NCI-H1417 treated with DMSO at 0.1 percent for 48 hours (cell line): ENCODE measurements at places on chromosomes 12 and 14.

DNA sequence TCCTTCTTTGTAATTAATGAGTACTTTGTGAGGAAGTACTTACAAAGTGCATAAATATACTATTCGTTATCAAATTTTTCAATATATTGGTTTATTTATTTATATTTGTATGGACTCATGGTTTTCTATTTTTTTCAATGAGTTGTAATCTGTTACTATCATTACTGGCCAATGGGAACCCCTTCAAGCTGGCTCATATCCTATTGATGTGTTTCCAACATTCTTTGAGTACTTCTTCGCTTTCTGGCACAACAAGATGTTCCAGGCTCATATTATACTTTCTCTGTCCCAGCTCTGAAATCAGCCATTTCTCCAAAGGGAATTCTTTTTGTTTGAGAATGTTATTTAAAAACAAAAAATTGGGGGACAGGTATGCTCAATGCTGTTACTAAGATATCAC lies 17.5 kb downstream of the YBX3 start:
- DNase-seq, result no peak

DNA sequence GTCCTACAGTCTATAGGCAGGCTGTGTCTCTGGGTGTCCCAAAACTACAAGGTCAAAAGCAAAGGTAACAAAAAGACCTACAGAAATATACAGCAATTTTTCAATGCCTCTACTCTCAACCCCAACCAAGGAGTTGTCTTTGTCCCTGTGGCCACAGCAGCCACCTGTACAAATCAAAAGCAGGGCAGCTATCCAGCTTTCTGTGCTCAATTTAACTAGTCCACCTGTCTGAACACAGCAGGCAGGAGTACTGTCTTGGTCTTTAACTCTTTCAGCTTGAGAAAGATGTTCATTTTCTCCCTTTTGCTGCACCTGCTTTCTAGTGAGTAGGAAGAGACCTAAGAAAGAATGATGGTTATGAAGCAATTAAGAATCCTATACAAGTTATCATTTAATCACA lies 19.7 kb downstream of the GDF11 start:
- no peak for DNase-seq

GRCh38 chr14:40053416-40053815 lies 621.2 kb upstream of the FBXO33 start:
- DNase-seq, result no peak

- no peak for DNase-seq
These were observed 3.5 kb downstream of the TEDC1 start for GRCh38 chr14:105494606-105494929.

- no peak for DNase-seq
These were observed 19.8 kb upstream of the SLC5A8 start for GRCh38 chr12:101229841-101230241.

DNA sequence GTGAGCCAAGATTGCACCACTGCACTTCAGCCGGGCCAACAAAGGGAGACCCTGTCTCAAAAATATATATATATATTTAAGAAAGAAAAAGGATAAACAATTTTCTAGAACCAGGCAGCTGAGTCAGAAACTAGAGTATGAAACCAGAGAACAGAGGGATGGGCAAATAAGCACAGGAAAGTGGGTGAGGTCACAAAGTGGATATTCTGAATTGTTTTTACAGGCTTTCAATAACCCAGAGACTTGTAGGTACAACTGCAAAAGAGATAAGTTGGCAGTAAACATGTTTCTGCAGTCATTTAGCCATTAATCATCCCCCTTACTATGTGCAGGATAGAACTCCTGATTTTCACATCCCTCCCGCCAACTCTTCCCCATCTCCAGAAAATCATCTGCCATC lies 94.2 kb downstream of the BTG1 start:
- no peak for DNase-seq

DNA sequence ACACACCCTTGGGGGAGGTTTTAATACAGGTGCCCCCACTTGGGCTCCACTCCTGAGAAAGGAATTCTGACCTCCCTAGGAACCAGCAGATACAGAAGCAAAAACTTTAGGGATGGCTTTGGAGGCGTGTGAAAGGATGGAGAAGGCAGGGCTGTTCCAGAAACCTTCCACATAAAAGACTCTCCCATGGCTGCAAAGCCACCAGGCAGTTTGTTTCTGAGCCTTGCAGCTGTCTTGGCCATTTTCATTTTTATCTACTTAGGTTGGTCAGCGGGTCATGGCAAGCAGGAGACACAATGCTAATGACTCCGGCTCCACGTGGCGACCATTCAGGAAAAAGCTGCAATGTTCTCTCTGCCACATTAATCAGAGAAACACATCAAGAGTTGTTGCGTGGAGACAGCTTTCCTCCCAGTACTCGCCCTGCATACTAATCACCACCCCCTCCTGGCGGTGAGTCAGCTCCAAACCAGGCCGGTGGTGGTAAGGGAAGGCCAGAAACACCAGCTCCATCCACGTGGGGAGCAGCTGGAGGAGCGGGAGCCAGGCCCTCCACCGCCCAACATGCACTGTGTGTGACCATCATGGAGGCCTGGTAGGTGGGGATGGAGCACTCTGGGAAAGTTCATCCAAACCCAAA lies 30.9 kb upstream of the IRF2BPL start:
- peak; percentile 46 for DNase-seq

GRCh38 chr12:52442600-52443061 lies 8.5 kb upstream of the KRT75 start:
- no peak for DNase-seq

DNA sequence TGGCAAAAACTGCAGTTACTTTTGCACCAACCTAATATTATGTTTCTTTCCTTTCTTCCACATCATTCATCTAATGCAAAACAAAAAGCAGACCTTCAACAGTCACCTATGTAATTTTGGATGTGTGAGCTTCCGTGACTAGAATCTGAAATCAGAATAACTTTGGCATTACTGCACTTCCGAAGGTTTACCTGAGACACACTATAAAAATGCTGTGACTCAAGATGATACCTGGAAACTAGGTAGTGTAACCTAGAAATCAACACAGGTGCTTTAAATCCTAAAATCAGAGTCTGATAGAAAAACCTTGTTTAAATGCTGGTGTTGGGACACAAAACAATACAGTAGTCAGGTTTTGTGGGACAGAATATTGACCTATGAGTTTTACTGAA lies 2.2 kb downstream of the BTBD7 start:
- DNase-seq, result no peak

- peak; percentile 90 for DNase-seq
These were observed 14.9 kb downstream of the DTX1 start for GRCh38 chr12:113071135-113072112.

- no peak for DNase-seq
These were observed at the start of gene ARHGEF40 for GRCh38 chr14:21070083-21070609. ARHGEF40 (plus strand) TSS chr14:21070304; CDS start chr14:21070397, 93 bp downstream.

DNA sequence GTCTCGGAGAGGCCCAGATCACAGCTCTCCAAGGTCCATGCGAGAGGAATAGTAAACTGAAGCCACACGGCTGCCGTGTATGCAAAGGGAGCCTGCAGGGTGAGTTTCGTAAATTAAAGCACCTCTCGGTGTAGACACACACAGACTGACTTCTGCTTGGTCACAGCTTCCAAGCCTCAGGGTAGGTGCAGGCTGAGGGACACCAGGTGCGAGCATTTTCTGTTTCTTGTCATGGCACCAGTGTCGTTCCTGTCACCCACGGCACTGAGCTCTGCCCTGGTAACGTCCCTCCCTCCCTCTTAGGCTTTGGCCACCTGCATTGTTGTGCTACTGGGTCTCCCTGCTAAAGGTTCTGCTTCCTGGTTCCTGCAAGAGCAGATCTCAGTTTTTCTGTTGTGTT lies 76.2 kb upstream of the DYNC1H1 start:
- no peak for DNase-seq

GRCh38 chr12:50218386-50218785 lies 51.2 kb upstream of the CERS5 start:
- DNase-seq, result no peak

GRCh38 chr14:55097881-55098560 lies 31.0 kb upstream of the LGALS3 start:
- DNase-seq, result no peak
